Panc1 (cell line): ENCODE measurements at places on chromosomes 1 and 21.

GRCh38 chr1:39160703-39161102 is 43.8 kb upstream of the MACF1 start:
- DNase-seq: no peak

GRCh38 chr21:42562816-42563215 is 49.2 kb downstream of the SLC37A1 start:
- DNase-seq: no peak

DNA sequence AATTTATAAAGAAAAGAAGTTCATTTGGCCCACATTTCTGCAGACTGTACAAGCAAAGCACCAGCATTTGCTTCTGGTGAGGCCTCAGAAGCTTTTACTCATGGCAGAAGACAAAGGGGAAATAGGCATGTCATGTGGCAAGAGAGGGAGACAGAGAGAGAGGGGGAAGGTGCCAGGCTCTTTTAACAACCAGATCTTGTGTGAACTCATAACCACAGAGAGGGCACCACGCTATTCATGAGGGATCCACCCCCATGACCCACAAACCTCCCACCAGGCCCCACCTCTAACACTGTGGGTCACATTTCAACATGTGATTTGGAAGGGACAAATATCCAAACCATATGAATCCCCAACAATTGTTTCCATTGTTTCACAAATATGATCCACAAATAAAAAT is 467.9 kb downstream of the SIPA1L2 start:
- no peak for DNase-seq

GRCh38 chr1:39127513-39127912 is 77.0 kb upstream of the MACF1 start:
- DNase-seq: no peak

- no peak for DNase-seq
Measured at GRCh38 chr1:189312499-189312898, 1165.2 kb downstream of the BRINP3 start.

DNA sequence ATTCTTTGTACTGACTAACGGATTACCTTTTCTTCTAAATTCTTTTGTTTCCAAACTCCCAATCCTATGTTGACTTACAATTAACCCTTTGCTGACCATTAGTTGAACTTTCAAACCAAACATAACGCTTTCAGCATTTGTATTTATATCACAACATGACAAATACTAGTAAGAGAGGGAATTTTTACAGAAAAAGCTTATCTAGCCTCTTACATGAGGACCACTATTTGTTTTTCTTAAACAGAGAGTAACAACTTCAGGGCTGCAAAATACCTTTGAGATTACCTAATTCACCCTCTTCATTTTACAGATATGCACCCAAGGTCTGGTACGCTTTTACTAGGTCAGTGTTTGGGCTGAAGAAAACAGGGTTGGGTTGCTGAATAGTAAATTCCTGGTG is 45.0 kb upstream of the CXADR start:
- no peak for DNase-seq

GRCh38 chr1:77825131-77825709 is 45.8 kb downstream of the MIGA1 start:
- DNase-seq: peak; percentile 57

DNA sequence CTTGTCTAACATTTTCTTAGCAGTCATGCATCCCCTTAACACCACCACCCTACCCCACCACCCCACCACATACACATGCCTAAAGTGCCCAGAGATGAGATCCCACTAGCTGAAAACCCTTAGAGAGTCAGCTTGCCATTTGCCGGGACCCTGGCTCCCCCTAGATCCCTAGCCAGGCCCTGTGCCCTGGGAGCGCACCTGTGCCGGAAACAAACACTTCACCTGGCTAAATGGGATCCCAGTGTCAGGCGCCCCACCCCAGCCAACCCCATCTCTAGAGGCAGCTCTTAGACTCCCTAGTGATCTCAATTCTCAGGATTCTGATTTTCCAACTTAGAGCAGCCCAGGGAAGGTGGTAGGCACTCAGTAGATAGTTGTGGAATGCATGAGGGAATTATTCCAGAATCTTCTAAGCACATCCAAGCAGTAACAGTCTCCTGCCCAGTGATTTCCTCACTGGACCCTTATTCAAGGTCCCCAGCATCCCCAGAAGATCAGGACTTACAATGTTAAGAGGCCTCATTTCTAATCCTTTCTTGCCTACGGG is 105.2 kb downstream of the LAMC2 start:
- DNase-seq: no peak

GRCh38 chr1:19044975-19045831 is 88.7 kb upstream of the IFFO2 start:
- DNase-seq: no peak

- no peak for DNase-seq
Measured at GRCh38 chr1:55200667-55201066, 14.5 kb downstream of the USP24 start.

- no peak for DNase-seq
Measured at GRCh38 chr1:220207411-220207810, 64.8 kb downstream of the RAB3GAP2 start.

DNA sequence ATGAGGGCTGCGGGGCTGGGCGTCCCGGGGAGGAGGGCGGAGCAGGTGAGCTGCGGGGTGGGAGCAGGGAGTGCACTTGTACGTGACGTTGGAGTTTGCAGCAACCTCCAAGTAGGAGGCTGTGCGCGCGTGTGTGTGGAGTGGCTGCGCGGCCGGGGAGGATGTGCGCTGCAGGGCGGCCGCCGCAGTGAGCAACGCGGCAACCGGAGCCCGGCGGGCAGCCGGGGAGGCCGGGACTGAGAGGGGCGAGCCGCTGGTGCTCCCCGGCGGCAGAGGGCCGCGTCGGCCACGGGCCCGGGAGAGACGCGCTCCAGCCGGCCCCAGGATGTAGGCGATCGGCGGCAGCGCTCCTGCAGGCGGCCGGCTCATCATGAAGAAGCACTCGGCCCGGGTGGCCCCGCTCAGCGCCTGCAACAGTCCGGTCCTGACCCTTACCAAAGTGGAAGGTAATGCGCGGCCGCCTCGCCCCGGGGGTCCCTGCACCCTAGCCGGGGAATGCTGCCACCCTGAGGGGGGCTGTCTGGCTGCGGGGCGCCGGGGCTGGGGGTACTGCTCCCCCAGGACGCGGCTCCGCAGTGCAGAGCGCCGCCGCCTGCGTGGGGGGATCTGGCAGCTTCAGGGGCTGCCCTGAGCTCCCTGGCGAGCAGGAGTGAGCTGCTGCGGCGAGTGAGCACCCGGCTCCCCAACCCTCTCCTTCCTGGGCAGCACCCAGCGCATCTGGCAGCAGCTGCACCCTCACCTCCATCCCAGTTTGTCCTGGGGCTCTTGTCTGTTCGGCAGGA is 158.9 kb upstream of the COA6 start:
- DNase-seq: no peak

DNA sequence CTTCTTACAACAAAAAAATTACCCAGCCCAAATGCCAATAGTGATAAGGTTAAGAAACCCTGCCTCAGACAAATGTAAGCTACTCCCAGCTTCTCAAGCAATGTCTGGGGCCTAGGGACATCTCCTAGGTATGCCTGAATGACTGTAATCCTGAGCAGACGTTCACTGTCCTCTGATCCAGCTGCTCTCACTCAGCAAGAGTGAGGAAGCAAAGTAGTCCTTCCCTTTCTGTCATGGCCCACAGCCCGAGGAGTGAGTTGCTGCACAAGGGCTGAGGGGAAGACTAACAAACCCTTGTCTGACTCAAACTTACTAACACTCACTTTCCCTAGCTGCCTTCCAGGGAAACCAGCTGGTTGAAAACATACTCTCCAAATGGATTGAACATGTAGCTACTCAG is 124.9 kb upstream of the TNFSF4 start:
- no peak for DNase-seq

DNA sequence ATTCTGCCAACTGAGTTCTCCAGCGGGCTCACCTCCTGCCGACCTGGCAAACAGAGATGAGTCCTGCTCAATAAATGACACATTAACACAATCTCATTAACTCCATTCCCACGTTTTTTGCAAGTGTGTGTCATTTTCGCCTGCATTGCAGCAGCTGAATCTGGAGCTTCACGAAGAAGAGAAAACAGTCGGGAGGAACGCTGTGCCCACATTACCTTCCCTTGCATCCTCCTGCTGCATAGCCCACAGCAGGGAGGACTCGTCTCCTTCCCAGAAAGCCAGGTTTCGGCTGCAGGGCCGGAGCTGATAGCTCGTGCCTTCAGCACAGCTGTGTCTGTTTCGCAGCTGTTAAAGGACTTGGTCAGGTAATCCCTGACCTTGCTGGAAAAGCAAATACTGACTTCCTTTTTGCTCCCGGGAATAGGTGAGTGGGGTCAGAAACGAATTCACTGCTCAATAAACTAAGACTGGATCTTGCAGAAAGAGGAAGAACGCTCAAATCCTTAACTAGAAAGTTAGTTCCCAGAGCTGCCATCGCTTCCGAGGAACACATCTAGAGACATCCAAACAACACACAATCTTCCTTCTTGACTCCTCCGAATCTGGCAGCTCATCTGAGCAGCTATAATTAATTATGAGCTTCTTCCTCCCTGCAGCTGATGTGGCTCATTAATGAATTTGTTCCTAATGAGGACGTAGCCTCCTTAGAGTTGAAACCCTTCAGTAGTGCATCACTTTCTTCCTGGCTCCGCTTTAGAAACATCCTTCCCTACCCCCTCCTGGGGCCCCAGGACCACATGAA is 33.0 kb downstream of the KANK4 start:
- DNase-seq: no peak

- no peak for DNase-seq
Measured at GRCh38 chr1:55559161-55559611, 344.0 kb upstream of the USP24 start.

DNA sequence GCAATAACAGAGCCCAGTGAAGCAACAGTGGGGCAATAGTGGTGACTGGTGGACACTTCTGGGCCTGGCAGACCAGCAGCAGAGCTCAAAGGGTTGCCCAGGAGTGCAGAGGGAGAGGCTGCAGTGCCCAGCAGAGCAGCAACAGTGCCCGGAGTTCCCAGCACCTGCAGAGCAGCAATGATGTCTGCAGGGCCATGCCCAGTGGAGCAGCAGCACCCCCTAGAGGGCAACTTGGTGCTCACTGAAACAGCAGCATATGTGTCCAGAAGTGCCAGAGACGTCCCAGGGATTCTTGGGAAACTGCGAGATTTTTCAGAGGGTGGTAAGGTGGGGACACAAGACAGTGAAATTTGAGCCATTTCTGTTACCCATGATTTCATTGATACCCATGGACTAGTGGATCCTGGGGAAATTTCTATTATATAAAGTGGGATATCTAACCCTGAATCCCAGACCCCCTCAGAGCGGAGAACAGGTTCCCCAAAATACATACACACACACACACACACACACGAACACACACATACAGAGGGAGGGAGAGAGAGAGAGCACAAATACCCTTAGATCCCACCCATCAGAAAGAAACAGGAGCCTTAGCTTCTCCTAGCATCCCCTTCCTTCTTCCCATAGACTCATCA is 156.9 kb upstream of the GJB5 start:
- peak; percentile 42 for DNase-seq
